Smooth muscle cell of the pulmonary artery (primary cell): ENCODE measurements at places on chromosomes 4 and X. TPM values are rescaled to one million over a fixed set of nuclear protein-coding genes. Genes with fewer than 3 reads are reported as not detected.

The TMPRSS11A gene
- not detected in 2 replicates for total RNA-seq

The SLC6A14 gene
- total RNA-seq, result not detected in 2 replicates

The PCDH18 gene
- total RNA-seq, result 29.1 and 119 TPM in 2 replicates

The SUPT20HL1 gene
- total RNA-seq, result 0.07 TPM in 1 of 2 replicates, not detected in the other

The ADAMTS3 gene
- 3.8 and 5.0 TPM in 2 replicates for total RNA-seq

The CCSER1 gene
- total RNA-seq, result 0.03 and 0.20 TPM in 2 replicates

The RTL9 gene
- total RNA-seq, result 0.13 and 0.30 TPM in 2 replicates

The LNX1 gene
- total RNA-seq, result 9.1 and 15.1 TPM in 2 replicates

The PRSS12 gene
- 13.1 and 16.6 TPM in 2 replicates for total RNA-seq

The VCX3B gene
- not detected in 2 replicates for total RNA-seq
